ENCODE measurements at places on chromosomes 3 and 15. TPM values are rescaled to one million over a fixed set of nuclear protein-coding genes. Genes with fewer than 3 reads are reported as not detected.

CACNA1D gene
- not detected for total RNA-seq

SLC25A20 gene
- 31.8 TPM for total RNA-seq

EFL1 gene
- 23.5 TPM for total RNA-seq

P2RY12 gene
- total RNA-seq = not detected

GRIP2 gene
- 0.09 TPM for total RNA-seq

LEKR1 gene
- 0.59 TPM for total RNA-seq

ASTE1 gene
- total RNA-seq = 5.3 TPM

CCR9 gene
- not detected for total RNA-seq

TNFSF10 gene
- total RNA-seq = not detected

SLC38A3 gene
- not detected for total RNA-seq

DGKG gene
- 6.7 TPM for total RNA-seq

UBE2E2 gene
- 39.9 TPM for total RNA-seq

NUTM1 gene
- not detected for total RNA-seq

GOLGA6A gene
- not detected for total RNA-seq

STAB1 gene
- 1.1 TPM for total RNA-seq

MOBP gene
- total RNA-seq = not detected

NEK10 gene
- 2.7 TPM for total RNA-seq

FAM162A gene
- 34.7 TPM for total RNA-seq

ITIH3 gene
- total RNA-seq = not detected

RBP2 gene
- total RNA-seq = not detected

PIK3R4 gene
- total RNA-seq = 24.6 TPM

ADAMTS7 gene
- 12.6 TPM for total RNA-seq

RAB6B gene
- 0.30 TPM for total RNA-seq

ROPN1 gene
- total RNA-seq = not detected

CHL1 gene
- total RNA-seq = not detected

TF gene
- under 0.01 TPM for total RNA-seq

EOMES gene
- total RNA-seq = not detected

DUOXA1 gene
- total RNA-seq = not detected

HDAC11 gene
- total RNA-seq = 13.1 TPM

SMCO1 gene
- total RNA-seq = not detected

SLC22A14 gene
- 0.59 TPM for total RNA-seq

SLC12A8 gene
- total RNA-seq = 33.5 TPM

ZNF502 gene
- 5.9 TPM for total RNA-seq

ZNF620 gene
- total RNA-seq = 0.92 TPM

SUCLG2 gene
- total RNA-seq = 61.8 TPM

WDR82 gene
- total RNA-seq = 65.0 TPM

CSTA gene
- total RNA-seq = 0.59 TPM

CHST2 gene
- 11.9 TPM for total RNA-seq

GRAMD1C gene
- total RNA-seq = 2.1 TPM

ROPN1B gene
- total RNA-seq = not detected

DPP8 gene
- 46.3 TPM for total RNA-seq

IQCF5 gene
- not detected for total RNA-seq

Measured in smooth muscle cell of the umbilical artery (primary cell).